ENCODE measurements at places on chromosomes 5 and 9.

DNA sequence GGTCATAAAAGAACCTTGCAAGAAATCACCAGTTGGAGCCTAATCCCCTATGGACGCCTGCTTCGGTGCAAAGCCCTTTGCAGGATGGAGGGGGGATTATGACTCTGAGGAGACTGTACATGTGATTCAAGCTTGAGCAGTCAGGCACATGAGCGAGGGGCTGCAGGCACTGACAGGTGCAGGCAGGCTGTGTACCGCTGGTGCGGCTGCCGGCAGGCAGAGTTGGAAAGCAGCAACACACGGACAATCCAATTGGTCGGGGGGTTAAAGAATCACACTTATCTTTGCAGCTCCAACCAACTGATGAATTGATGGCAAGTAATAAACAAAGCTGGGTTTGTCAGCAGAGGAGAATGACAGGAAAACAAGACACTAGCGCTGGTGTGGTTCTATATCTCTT is 5.7 kb downstream of the WHRN start:
- no peak for DNase-seq

DNA sequence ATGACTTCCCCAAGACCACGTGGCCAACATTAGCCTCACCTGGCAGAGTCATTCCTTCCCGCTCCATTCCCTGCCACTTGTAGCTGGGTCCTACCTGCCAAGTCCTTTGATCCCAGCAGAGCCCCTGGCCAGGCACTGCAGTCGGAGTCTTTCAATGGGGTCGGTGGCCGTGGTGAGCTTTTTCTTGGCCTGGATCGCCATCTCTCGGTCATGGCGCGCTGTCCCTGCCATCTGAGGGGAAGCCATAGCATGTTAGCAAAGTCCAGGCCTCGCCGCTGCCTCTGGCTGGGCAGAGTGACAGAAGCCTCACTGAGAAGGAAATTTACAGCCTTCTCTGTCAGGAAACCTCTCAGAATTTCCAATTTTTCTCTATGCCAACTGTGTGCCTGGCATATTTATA is 17.5 kb downstream of the CAPSL start:
- DNase-seq = no peak

GRCh38 chr9:93064392-93065134 is 6.1 kb downstream of the SUSD3 start:
- DNase-seq = no peak

DNA sequence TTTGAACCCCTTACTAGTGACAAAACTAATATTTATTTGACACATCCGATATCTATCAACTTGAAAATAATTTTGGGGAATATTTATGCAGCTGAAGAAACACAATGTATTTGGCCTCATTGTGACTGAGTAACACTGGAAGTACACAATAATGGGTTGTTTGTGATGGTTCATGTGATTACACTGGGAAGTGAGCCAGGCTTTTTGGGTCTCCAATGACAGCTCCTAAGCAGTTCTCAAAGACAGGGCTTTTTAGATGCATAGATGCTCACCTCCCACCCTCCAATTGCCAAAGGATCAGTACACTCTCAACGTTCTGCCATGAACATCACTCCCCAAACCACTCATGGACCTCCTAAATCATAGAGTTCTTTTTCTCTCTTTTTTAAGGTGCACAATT is 170.0 kb downstream of the SLC24A2 start:
- DNase-seq = no peak

DNA sequence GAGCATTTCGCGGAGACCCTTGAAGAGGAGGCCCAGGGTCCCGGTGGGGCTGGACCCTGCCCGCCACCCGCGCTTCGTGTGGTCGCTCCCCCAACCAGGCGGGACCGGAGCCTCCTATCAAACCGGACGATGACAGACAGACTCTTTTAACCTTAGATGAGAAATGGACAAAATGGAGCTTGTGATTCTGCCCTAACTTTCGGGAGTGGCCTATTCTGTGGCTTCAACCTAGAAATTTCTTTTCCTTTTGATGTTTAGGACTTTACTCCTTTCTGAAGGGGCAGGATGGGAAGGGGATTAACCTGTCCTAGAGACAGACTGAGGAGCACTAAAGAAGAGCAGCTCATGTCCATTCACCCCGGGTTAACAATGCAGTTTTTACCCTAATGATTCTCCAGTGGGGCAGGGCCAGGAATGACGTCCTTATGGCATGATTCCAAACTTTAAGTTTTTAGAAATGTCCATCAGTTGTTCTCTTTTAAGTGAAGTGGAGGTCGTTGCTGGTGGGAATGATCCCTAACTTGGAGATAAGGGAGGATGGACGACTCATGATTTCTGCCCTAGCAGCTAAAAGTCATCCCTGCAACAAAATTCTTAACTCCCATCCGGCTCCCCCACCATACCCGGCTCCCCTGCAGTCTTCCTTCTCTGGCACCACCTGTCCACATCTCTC is 1.0 kb downstream of the NIPSNAP3A start:
- peak; percentile 57 for DNase-seq

DNA sequence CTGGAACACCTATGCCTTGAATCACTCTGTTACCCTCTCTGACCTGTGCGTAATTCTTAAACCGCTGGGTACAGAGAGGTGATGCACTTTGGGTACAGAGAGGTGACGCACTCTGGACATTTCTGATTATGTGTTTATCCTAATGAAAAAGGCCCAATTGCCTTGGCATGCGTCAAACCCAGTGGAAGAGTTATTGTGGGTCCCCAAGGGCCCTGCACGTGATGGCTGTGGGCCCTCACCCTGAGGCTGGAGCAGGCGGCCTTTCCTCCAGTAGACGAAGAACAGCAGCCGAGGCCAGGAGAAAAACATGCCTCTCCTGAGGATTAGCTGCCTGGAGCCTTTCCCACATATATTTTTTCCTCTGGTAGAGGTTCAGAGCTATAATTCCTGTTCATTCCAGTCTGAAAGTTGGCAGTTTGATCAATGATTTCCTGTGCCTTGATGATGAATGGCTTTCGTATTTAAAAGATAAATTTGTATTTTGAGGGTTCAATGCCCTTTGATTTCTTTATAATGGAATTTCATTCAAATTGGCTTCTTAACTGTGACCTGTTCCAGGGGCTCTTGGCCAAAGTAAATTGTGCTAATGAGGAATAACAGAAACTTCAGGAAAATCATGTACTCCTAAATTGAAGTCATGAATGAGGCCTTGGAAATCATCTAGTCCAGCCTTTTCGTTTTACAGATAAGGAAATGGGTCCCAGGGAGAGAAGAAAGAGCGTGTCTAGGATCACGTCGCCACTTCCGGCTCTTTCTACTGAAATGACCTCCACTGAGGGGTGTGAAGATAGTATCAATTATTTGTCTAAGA is 22.8 kb downstream of the ACER2 start:
- no peak for DNase-seq

- no peak for DNase-seq
These were observed 76.0 kb upstream of the PHYKPL start for GRCh38 chr5:178308541-178309092.

Measured in hematopoietic multipotent progenitor cell treated with erythropoietin and hydrocortisone succinate and interleukin-3 and kit ligand, for 17 days (in vitro differentiated cells).